ENCODE measurements at places on chromosomes 2 and 18.

DNA sequence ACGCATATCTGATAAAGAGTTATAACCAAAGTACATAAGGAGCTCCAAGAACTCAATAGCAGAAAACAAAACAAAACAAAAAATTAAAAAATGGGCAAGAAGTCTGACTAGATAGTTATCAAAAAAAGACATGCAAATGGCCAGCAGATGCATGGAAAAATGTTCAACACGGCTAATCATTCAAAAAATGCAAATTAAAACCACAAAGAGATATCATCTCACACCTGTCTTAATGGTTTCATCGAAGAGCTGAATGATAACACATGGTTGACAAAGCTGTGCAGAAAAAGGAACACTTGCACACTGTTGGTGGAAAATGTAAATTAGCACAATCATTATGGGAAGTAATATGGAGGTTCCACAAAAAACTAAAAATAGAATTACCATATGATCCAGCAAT is 751.3 kb upstream of the POU3F3 start:
- DNase-seq, result no peak

GRCh38 chr18:26965206-26965605 is 99.7 kb upstream of the AQP4 start:
- no peak for DNase-seq

DNA sequence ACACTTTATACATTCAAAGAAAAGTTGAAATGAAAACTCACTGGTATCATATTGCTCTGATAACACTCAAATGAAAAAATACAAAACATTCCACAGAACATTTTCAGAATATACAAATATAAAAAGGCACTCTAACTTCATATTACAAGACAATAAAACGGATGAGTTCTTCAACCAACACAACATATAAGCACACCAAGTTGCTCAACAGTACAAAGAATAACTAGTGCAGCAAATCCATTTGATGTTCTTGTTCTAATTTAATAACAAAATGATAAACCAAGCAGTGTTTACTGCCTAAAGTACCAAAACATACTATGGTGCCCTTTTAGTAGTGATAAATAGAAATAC is 60.8 kb upstream of the PGAP1 start:
- DNase-seq, result peak; percentile 4

DNA sequence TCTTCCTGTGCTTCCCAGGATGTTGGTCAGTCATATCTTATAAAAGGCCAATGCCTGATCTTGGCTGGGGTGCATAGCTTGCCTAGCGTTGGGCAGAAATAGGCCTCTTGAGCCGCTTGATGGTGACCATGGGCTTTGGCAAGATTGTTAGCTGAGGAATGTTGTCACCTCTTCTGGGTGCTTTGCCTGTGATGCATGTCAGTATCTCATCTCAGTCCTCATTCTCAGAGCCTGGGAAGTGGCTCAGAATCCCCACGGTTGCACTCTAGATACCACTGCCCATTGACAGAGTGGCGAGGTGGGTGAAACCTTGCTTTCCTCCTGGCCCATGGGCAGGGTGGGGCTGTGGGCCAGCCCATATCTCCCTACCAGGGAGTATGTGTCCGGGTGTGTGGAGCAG is 79.2 kb upstream of the MGAT5 start:
- no peak for DNase-seq

Data from HCT116 (cell line).